ENCODE measurements at places on chromosomes 2 and 18. TPM values are rescaled to one million over a fixed set of nuclear protein-coding genes. Genes with fewer than 3 reads are reported as not detected.

DNA sequence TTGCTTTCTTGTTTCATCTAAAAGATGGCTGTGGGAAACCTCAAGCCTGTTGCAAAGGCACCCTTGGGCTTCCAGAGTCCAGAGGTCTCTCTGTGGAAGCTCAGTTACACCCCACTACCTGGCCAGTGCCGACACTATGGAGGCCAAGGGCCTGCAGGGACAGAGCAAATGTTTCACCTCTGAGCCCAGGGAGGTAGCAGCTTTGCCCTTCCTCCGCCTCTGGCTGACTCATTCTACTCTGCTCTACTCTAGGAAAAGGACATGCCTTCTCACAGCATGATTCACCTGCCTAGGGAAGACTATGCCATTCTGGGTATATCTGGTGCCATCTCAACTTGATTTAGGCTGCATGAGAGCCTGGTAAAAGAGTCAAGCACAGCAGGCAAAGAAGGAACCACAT, 12.2 kb downstream of the MYOM1 start:
- DNase-seq, result peak; percentile 22
- H3K4me3 ChIP-seq, result no peak overlapping the region
- H3K27ac ChIP-seq, result no peak overlapping the region
- H3K27me3 ChIP-seq, result no peaks in the 10 kb centered on the region
- H3K4me1 ChIP-seq, result peaks cover 3% of the 10 kb centered on the region

DNA sequence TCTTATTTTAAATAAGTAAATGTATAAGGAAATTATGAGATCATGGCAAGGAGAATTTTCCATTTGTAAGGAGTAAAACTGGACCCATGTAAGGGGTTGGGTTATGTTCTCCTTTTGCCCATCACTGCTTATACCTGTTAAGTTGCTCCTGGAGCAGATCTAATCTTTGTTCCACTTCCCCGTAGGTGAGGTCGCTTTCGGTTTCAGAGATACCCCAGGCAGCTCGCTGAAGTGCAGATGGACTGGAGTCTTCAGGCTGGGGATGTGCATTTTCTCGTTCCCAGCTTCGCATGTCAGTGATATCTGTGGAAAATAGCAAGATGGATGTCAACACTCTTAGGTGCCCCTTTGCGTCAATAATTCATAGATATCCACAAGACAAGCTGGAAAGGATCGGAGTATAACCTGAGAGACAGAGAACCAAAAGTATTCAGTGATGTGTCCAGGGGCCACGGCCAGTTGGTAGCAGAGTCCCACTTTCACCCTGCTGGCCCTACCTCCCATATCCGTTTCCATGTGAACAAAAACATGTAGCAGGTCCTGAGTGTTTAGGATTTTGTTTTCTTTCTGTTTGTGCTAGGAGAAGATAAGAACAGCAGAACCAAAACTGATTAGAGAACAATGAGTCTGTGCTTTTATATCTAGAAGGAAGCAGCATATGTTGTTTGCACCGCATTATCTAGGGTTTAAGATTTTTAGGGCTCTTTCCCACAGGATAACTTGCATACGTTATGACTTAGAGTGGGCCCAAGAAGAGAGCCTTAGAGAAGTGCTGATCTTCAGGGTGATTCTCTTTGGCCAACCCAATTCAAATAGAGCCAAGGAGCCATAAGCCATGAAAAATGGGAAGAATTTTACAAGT, 36.0 kb downstream of the GCA start:
- no peaks in the 10 kb centered on the region for H3K27me3 ChIP-seq
- H3K36me3 ChIP-seq, result no peaks in the 10 kb centered on the region
- DNase-seq, result no peak
- H3K4me1 ChIP-seq, result no peaks in the 10 kb centered on the region
- H3K27ac ChIP-seq, result no peak overlapping the region
- H3K4me3 ChIP-seq, result no peak overlapping the region

DNA sequence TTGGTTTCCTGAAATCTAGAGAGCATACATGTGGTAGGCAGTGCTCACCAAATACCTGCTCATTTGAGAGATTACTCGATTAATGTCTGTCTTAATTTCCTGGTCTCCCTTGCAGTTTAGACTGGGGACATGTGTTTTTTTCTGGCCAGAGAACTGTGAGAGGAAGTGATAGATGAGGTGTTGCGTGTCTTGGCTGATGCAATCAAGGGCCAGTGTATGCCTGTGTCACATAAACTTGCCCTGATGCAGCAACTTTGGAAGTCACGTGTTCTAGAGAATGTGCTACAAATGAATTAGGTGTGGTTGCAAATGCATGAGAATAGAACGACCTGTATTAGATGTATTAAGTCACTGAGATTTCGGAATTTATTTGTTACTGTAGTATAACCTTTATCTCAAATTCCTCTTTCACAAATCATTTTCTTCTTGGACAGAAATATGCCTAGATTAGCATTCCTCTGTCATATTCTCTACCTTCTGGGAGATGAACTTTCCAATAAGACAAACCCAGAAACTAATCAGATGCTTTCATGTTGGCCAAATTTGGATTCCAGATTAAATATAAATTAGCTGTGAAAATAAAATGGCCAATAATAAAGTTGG, 9.9 kb upstream of the IL1A start:
- no peaks in the 10 kb centered on the region for H3K27me3 ChIP-seq
- DNase-seq, result peak; percentile 48
- peaks cover 15% of the 10 kb centered on the region for H3K4me1 ChIP-seq
- no peak overlapping the region for H3K27ac ChIP-seq
- no peak overlapping the region for H3K4me3 ChIP-seq
- H3K36me3 ChIP-seq, result no peaks in the 10 kb centered on the region

GRCh38 chr18:55149994-55150393, 190.7 kb upstream of the CCDC68 start:
- no peaks in the 10 kb centered on the region for H3K4me1 ChIP-seq
- H3K36me3 ChIP-seq, result no peaks in the 10 kb centered on the region
- no peak for DNase-seq
- H3K27ac ChIP-seq, result no peak overlapping the region
- peaks cover 11% of the 10 kb centered on the region for H3K27me3 ChIP-seq

GRCh38 chr2:97760480-97761049, 47.2 kb downstream of the ZAP70 start:
- H3K36me3 ChIP-seq, result peaks cover 68% of the 10 kb centered on the region
- no peak for DNase-seq

DNA sequence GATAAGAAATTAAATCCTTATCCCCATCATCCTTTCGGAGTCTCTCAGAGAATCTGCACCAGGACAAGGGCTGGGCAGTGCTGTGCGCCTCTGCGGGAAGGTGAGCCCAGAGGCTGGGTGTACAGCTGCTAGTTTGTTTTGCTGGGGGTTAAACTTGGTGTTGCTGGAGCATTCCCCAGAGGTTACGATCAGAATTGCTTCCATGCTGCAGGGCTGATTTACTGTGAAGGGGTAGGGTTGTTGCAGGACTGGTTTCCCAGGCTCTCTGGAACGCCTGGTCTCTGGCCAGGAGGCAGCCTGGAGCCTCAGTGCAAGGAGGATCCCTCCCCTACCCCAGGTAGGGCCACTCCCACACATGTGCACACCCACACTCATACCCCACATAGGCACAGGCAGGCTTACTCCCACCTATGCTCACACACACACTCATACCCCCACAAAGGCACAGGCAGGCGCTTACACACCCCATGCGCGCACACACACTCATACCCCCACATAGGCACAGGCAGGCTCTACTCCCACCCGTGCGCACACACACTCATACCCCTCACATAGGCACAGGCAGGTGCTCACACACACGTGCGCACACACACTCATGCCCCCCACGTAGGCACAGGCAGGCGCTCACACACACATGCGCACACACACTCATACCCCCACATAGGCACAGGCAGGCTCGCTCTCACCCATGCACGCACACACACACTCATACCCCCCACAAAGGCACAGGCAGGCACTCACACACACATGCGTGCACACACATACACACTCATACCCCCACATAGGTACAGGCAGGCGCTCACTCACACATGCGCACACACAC, 11.3 kb downstream of the CNNM4 start:
- H3K27me3 ChIP-seq, result no peaks in the 10 kb centered on the region
- no peaks in the 10 kb centered on the region for H3K4me1 ChIP-seq
- no peak overlapping the region for H3K4me3 ChIP-seq
- DNase-seq, result no peak
- H3K36me3 ChIP-seq, result no peaks in the 10 kb centered on the region

DNA sequence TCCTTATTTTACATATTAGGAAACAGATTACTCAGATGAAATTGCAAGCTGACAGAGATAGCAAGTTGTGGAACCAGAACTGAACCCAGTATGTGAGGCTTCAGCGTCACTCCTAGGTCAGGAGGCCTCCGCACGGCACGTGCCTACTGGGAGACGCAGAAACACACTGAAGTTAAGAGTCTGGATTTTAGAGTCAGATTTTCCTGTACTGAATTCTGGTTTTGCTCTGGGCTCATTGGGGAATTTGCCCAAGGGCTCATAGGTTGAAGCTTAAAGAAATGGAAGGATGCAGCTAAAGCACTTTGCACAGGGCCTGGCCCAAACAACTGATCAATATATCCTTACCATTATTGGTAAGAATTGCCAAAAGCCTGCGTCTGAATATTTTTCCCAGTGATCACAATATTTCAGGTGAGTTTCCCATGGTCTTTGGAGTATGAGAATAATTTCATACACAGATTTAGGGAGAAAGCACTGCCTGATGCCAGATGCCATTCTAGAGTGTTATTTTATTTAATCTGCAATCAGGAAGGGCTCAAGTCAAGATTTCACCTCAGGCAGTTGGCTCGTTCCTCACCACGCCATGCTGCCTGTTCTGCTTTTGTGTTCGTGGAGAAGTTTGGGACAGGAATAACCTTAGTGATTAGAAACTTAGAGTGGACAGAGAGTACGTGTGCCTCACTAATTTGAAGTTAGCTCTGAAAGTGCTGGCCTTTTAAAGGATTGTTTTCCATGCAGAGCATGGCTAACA, 331.9 kb downstream of the MYCN start:
- no peaks in the 10 kb centered on the region for H3K36me3 ChIP-seq
- H3K27me3 ChIP-seq, result no peaks in the 10 kb centered on the region
- H3K27ac ChIP-seq, result no peak overlapping the region
- no peak for DNase-seq

DNA sequence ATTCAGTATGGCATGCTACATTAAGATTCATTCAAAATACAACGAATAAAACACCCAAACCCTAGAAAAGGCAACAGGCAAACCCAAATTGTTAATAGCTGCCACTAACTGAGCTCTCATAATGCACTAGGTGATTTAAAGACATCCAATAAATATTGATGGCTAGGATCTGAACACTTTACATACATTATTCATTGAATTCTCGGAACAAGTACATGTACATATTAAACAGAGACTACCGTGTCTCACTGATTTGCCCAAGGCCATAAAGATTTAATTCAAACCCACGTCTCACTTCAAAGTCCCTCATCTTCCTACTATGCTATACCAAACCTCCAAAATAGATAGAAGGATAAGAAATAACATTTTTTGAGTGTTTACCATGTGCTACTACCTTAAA, 42.1 kb downstream of the THOC1 start:
- H3K27me3 ChIP-seq, result no peaks in the 10 kb centered on the region
- H3K27ac ChIP-seq, result no peak overlapping the region

DNA sequence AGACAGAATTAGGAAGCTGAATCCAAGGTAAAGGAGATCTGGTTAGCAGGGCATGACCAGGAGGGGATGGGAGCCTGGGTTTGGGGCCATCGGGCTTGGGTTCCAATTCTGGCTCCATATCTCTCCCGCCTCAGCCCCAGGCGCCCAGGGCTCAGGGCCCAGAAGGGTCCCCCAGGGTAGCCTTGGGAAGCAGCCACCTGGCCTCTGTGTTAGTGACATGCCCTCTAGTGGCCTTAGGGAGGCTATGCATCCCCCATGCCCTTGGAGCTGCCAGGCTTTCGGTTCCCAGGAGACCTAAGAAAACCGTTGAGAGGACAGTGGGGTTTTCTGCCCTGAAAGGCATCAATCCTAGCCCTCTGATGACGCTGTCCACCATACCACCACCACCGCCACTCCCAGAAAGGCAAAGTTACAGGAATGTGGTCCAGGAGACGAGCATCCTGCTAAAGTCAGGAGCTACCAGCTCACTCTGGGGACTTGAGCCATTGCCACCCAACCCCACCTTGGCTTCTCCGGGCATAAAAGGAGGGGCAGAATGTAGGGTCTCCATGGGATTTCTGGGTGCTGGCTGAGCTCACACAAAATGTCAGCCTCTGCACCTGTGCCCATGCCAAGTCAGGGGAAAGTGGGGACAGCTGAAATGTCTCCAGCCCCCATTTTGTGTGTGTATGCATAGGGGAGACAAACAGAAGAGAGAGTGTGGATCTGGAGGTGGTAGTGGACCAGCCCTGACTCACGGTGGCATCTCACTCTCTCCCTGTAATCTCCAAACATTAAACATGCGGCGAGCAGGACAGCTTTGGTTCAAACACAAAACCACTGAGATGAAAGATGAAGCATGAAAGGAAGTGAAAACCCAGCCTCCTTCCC, 56.5 kb downstream of the EMX1 start:
- H3K27ac ChIP-seq, result no peak overlapping the region
- H3K27me3 ChIP-seq, result no peaks in the 10 kb centered on the region
- H3K4me3 ChIP-seq, result no peak overlapping the region
- H3K4me1 ChIP-seq, result no peaks in the 10 kb centered on the region
- peak; percentile 49 for DNase-seq
- no peaks in the 10 kb centered on the region for H3K36me3 ChIP-seq

DNA sequence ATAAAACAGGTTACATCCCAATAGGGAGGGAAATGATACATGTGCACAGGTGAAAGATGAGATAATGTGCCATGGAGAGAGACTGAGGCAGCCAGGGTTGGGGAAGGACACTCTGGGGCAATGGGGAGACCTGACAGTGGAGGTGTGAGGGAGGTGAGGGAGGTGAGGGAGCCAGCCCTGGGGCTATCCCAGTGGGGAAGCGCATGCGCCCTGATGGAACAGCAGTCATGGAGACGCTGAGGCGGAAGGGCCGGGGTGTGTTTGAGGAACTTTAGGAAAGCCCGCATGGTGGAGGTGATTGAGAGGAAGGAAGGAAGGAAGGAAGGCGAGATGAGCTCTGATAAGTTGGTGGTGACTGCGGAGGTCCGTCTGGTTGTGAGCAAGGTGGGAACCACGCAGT, 66.5 kb downstream of the CABLES1 start:
- no peak overlapping the region for H3K4me3 ChIP-seq
- no peak overlapping the region for H3K27ac ChIP-seq
- DNase-seq, result no peak
- no peaks in the 10 kb centered on the region for H3K27me3 ChIP-seq
- H3K36me3 ChIP-seq, result no peaks in the 10 kb centered on the region

The STK16 gene
- 33.3 TPM for total RNA-seq

The MC4R gene
- not detected for total RNA-seq

The MAL gene
- total RNA-seq, result not detected

The ADAM23 gene
- 5.6 TPM for total RNA-seq

The FBLN7 gene
- total RNA-seq, result 12.6 TPM

Measured in adrenal gland (tissue), 19 donors.